Activated naive CD8-positive, alpha-beta T cell treated with anti-CD3 and anti-CD28 coated beads for 36 hours (primary cell): ENCODE measurements at places on chromosomes 16 and 17. TPM values are rescaled to one million over a fixed set of nuclear protein-coding genes. Genes with fewer than 3 reads are reported as not detected.

Gene TMC7
- not detected for total RNA-seq

- no peak overlapping the region for H3K27ac ChIP-seq
- H3K4me3 ChIP-seq, result no peak overlapping the region
- no peak for DNase-seq
- H3K27me3 ChIP-seq, result no peaks in the 10 kb centered on the region
- no peaks in the 10 kb centered on the region for H3K36me3 ChIP-seq
Measured at GRCh38 chr16:56888806-56889205, 23.8 kb downstream of the SLC12A3 start.

GRCh38 chr17:1745513-1746020, 2.9 kb downstream of the SERPINF2 start:
- no peaks in the 10 kb centered on the region for H3K36me3 ChIP-seq
- H3K27me3 ChIP-seq, result no peaks in the 10 kb centered on the region
- DNase-seq, result no peak
- no peak overlapping the region for H3K4me3 ChIP-seq
- H3K4me1 ChIP-seq, result no peaks in the 10 kb centered on the region
- no peak overlapping the region for H3K27ac ChIP-seq

- no peak overlapping the region for H3K4me3 ChIP-seq
- no peak for DNase-seq
- H3K27me3 ChIP-seq, result peaks cover 4% of the 10 kb centered on the region
Measured at GRCh38 chr16:83651871-83652270, 155.9 kb upstream of the HSBP1 start.

GRCh38 chr16:89058812-89059211, 34.8 kb upstream of the ACSF3 start:
- H3K27ac ChIP-seq, result no peak overlapping the region
- DNase-seq, result no peak
- H3K36me3 ChIP-seq, result no peaks in the 10 kb centered on the region
- H3K4me1 ChIP-seq, result no peaks in the 10 kb centered on the region
- H3K27me3 ChIP-seq, result no peaks in the 10 kb centered on the region
